Daoy (cell line): ENCODE measurements at places on chromosomes 12 and 14.

- DNase-seq = no peak
These were observed 12.9 kb downstream of the BMP4 start for GRCh38 chr14:53943751-53944083.

DNA sequence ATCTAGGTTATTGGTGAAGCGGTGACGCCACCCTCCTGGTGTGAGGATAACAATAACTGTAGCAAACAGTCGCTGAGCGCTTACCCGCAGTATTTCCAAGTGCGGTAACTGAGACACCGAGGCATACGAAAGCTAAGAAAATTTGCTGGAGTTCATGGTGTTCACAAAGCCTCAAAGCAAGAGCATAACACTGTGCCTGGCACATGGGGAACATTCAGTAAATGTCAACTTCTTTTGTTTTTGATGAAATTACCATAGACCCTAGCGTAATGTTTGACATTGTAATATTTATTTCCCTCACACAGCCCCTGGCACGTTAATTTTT lies 767 bp downstream of the YEATS4 start:
- DNase-seq = no peak

- DNase-seq = no peak
These were observed 300.5 kb downstream of the CACNA1C start for GRCh38 chr12:2353281-2353680.

DNA sequence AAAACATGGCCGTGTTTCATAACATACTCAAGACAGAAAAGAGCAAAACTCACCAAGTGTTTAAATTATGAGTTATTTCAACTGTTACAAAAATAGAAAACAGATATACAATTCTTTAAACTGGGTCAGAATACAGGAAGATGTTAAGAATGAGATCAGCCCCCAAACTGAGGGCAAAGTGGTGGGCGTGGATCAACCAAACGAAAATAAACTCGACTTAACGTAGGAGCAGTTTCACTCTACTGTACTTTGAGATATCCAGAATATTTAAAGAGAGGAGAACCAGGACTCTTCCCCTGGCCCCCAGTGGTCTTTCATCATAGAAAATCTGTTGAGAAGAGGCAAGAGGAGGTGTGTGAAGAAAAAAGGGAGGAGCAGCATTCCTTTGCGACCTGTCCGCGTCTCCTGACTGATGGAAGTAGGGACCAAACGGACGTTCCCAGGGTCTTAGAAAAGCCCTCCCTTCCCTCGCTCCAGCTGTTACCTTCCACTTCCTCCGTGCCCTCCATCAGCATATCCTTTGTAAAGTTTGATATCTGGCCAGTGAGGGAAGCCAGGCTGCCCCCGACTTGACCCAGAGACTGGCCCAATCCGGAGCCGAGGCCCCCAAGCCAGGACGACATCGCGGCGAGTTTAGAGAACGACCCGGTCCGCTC lies 668 bp downstream of the TRIP11 start:
- DNase-seq = peak; percentile 90

DNA sequence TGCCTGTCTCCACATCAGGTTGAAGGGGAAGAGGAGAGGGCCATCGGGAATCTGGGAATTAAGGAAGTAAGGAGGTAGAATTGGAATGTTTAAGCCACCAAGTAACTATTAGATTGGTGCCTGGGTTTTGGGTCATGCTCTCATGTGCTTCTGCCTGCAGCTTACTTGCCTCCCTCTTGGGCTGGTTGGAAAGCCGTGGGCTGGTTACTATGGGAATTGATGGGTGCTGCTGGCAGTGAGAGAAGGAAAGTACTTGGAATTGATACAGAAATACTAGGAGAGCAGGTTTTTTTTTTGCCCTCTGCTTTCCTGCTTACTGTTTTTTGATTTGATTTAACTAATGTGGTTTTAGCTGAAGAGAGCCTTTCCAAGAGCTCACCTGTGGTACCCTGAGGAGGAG lies 493.5 kb upstream of the RGS6 start:
- peak; percentile 23 for DNase-seq
